ENCODE measurements at places on chromosomes 4 and X.

GRCh38 chrX:115939070-115939469 lies 231.5 kb upstream of the AGTR2 start:
- DNase-seq = no peak

DNA sequence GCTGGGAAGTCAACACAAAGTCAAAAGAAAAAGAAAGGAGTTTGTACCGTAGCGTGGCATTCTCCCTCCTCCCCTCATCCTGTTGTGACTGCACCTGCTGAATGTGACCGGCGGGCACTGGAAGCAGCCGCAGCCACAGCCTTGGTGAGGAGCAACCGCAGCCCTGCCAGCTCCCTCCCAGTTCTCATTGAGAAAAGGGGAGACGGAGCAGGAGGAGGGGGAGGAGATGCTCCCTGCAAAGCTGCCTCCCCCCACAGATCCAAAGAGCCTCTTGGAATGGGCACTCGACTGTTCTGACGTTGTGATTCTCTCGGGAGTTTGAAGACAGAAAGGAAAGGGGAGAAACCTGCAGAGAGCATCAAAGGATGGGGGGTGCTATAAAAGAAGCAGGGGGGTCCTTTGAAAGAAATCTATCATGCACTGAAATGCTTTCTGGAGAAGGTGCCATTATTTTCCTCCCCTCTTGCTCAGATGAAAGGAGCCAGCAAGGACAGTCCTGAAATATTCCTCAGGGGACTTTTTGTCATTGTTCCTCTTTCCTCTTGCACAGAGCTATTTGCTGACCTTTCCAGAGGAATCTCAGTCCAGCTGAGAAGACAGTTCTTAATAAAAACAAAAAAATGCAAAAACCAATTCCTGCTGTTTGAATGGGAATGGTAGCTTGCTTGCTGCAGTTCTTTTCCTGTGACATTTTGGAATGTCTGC lies 429.7 kb downstream of the MAPK10 start:
- peak; percentile 2 for DNase-seq

DNA sequence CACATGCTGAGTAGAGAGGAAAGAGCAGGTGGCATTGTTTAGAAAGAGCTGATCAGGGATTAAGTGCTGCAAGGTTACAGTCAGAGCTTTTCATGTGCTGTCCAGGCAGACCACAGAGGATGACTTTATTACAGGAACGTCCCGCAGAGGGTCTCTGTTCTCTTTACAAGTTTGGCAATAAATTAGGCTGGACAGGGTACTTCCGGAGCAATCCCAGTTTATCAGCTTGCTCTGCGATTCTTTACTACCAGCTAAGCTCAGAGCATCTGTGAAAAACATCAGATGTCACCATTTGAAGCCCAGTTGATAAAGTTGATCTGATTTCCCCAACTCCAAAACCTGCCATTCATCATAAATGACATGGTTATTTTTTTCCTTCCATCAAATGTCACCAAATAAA lies 633.1 kb downstream of the NLGN4X start:
- no peak for DNase-seq

- no peak for DNase-seq
Measured at GRCh38 chr4:134078230-134078914, 123.2 kb downstream of the PABPC4L start.

DNA sequence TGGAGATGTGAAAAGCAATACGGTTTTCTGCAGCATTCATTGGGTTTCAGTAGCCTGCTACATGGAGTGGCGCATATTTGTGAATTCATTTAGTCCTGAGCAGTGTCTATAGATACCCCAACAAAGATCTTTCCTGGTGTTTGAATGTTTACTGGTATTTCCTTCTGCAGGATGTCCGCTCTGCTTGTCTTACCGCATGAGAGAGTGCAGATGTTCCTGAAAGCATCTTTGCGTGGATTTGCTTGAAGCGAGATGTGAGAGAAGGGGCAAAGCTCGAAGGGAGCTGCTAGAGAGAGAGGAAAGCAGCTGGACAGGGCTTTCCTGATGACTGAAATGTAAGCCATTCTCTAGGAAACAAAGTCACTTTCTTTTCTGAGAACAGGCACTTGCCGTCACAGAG lies 40.9 kb upstream of the GYPA start:
- no peak for DNase-seq

DNA sequence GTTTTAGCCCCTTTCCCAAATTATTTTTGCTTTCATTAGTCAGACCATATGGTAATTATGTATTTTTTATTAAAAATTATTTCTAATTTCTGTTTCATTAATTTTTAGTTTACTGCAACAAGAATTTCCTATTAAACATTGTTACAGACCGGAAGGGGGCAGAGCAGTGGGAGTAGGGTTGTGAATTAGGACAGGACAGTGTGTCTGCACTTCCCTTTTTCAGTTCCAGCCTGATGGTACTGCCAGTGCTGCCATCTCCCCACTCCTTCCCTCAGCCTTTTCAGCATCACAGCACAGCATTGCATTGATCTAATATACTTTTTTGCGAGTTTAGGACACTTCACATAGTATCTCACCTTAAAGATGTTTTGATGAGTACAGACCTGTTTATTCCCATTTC lies 76.5 kb downstream of the STIM2 start:
- DNase-seq = no peak

DNA sequence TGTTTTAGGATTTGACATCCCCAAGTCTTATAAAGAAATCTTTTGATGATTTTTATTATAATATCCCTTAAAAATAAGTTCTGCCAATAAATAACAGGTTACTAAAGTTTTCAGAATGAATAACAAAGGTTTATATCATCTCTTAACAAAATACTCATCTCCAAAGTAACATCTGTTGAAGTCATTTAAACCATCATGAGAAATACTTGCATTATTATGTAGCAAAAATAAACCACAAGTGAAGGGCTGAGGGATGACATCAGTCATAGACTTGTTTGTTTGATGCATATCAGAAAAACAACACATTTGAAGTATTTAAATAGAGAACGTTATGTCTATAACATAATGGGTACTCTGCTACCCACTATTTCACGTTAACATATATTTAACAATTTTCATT lies 114.9 kb downstream of the SPOCK3 start:
- no peak for DNase-seq

GRCh38 chr4:20172070-20172760 lies 79.5 kb upstream of the SLIT2 start:
- DNase-seq = no peak

DNA sequence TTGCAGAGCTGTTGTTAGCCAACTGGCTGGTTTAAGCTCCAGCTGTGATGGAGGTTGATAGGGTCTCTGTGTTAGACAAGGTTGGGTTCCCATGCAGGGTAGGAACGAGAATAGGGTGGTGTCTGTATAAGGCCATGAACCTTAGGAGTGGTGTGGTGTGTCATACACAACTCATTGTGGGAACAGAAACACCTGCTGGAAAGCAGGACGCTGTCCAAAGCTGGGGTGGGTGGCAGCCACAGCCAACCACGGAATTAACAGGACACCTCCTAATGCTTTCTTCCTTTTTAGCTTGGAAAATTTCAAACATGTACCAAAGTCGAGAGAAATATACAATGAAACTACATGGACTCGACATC lies 94.4 kb downstream of the ARHGAP10 start:
- no peak for DNase-seq

GRCh38 chr4:54986095-54986846 lies 139.1 kb downstream of the KDR start:
- no peak for DNase-seq

- DNase-seq = no peak
Measured at GRCh38 chr4:110002326-110002725, 89.6 kb downstream of the EGF start.

DNA sequence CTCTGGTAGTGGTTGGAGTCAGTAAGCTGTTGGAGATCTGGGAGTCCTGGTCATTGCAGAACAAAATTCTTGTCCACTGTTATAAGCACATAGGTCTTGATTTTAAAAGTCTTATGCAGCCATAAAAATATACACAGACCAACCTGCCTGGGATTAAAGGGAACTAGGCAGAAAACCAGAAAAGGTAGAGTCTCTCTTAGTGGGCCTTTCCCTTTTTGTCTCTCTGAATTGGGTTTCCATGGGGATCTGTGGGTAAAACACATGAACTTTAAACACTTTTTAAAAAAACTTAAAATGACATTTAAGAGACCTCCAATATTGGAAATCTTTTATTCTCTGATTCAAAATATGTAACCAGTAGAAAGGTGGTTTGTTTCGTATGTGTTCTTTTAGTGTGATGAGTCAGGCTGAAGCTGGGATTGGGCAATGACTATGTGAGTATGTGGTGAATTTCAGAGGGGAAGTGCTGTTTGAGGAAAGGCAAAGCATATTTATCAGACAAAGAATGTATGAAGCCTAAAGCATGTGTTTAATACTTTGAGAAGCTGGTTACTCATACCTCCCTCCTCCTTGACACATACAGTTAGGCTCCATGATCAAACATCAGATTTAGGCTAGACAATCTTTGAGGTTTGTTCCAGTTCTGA lies 29.6 kb downstream of the SLC16A2 start:
- no peak for DNase-seq

GRCh38 chrX:39710776-39711175 lies 387.0 kb downstream of the BCOR start:
- DNase-seq = no peak

GRCh38 chrX:42565739-42566138 lies 212.2 kb downstream of the PPP1R2C start:
- DNase-seq = no peak

DNA sequence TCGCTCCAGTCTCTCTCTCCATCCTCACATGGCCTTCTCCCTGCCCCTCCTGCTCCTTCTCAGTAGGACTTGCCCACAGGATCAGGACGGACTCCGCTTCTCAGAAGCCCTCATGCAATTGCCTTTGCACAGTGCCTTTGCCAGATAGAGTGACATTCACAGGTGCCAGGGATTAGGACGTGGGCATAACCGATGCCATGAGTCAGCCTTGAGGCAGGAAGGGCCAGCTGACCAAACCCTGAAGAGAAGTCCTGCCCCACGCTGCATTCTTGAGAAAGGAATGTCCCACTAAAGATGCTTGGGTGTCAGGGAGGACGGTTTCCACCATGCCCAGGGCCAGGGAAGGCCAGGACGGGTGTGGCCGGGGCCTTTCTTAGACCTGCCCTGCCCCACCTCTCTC lies 6.6 kb upstream of the GRPEL1 start:
- no peak for DNase-seq

DNA sequence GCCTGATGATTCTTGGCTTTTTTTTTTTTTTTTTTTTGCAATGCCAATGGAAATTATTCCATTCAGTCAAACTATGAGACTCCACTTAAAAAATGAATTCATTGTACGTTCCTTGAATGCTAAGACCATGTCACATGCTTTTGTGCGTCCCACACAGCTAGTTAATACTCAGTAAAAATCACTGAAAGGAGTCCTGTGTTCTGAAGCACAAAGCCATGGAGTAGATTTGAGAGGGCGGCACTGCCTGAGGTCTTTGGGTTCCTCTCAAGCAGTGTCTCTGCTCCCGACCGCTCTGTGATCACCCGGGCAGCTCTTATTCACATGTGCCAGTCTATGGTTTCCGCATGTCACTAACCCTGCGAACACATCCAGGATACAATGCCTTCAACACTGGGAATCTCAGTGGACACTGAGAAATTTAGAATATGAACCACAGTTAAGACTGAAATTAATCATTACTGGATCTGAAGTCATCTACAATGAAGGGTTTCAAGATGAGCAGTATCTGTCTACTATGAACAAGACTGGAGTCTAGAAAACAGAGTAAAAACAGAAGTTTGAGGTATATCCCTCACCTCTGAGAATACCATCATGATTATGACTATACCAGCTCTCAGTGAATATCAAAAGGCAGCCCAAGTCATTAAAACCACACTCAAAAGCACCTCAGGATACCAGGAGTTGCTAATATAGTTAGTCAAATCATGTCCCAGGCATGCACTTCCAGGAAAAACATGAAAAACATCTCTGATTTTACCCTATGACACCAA lies 193.0 kb downstream of the MGST2 start:
- no peak for DNase-seq

- no peak for DNase-seq
Measured at GRCh38 chr4:99827454-99827853, 10.8 kb downstream of the DAPP1 start.

- DNase-seq = no peak
Measured at GRCh38 chrX:48493890-48494364, 14.9 kb upstream of the PORCN start.

- DNase-seq = no peak
Measured at GRCh38 chr4:81663368-81663767, 191.7 kb upstream of the RASGEF1B start.

DNA sequence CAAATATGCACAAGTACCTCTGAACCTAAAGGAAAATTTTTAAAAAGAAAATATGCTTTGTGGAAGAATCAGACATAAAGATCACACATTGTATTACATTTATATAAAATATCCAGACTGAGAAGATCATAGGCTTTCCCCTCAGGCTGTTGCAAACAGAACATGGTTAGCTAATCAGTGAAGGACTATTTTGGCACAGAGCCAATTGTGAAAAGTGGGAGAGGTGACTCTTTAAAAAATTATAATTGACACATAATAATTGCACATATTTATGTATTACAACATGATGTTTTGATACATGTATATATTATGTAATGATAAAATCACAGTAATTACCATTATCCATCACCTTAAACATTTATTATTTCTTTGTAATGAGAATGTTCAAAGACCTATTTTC lies 44.1 kb upstream of the FOXR2 start:
- DNase-seq = no peak

DNA sequence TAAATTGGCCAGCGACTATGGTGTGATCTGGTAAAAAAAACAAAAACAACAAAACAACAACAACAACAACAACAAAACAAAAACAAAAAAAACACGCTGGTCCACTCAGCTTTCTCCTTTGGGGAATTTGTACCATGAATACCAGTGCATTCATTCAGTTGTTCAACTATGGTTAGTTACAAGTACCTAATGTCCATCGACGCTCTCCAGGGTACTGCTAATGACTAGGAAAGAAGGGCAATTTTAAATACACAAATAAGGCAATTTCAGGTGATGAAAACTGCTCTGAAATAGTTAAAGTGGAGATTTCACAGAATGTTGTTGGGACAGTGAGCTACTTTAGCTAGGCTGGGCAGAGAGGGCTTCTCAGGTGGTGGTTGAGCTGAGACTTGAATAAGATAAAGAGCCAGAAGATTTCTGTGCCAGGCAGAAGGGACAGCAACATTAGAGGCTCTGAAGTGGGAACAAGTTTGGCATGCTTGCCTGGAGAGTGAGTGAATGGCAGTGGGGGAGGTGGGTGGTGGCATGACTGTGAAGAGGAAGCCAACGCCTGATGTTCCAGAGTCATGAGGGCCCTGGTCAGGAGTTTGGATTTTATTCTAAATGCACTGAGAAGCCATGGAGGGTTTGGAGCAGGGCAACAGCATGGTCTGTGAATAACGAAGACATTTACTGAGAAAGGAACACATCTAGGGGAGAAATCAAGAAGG lies 45.9 kb upstream of the PGRMC2 start:
- no peak for DNase-seq

GRCh38 chr4:94934864-94935263 lies 177.1 kb downstream of the BMPR1B start:
- DNase-seq = no peak

Measured in NCI-H2081 treated with DMSO at 0.1 percent for 48 hours (cell line).